ENCODE measurements at places on chromosomes 2 and 18.

GRCh38 chr2:163723881-163724280 lies 11.9 kb downstream of the FIGN start:
- no peak for DNase-seq

GRCh38 chr2:149743842-149744448 lies 156.4 kb upstream of the MMADHC start:
- DNase-seq, result peak; percentile 96

- peak; percentile 90 for DNase-seq
Measured at GRCh38 chr2:195820373-195820772, 163.3 kb downstream of the SLC39A10 start.

DNA sequence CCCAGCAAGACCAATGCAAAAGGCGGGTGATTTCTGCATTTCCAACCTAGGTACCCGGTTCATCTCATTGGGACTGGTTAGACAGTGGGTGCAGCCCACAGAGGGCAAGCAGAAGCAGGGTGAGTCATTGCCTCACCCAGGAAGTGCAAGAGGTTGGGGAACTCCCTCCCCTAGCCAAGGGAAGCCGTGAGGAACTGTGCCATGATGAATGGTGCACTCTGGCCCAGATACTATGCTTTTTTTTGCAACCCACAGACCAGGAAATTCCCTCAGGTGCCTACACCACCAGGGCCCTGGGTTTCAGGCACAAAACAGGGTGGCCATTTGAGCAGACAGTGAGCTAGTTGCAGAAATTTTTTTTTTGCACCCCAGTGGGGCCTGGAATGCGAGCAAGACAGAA lies 662.6 kb upstream of the ACVR2A start:
- DNase-seq, result no peak

- no peak for DNase-seq
Measured at GRCh38 chr2:96414161-96414710, 78.7 kb downstream of the NCAPH start.

DNA sequence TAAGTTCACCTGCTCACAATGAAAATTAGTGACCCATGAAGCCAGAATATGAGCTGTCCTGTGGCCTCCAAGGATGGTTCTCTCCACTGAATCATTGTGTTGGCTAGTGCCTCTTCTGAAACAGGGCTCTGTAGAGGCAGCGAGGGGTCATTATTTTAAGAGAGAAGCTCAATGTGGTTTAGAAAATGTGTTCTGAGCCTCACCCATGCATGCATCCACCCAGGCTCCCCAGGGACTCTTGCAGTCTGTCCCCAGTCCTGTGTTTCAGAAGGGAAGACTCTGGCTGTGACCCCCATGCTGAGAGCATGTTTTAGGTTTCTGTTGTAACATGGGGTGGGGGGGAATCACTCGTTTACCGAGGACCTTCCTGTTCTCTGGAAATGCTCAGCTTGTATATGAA lies 135.2 kb downstream of the RNF144A start:
- no peak for DNase-seq

DNA sequence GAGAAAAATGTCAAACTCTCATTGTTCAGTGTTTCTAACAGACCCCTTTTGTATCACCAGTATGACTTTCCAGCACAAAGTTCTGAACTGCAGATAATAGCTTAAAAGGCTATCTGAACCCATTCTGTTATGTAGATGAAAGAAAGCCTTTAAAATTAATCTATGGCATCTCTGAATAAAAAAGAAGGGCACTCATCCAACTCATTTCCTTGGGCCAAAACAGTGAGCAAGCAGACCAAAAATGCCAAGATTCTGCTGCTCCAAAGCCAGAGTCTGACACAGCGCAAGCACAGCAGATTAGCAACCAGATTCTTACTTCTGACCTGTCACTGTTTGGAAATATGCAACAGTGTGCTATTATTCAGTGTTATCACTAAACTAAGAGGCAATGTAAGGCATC lies 22.6 kb upstream of the ITGA6 start:
- peak; percentile 87 for DNase-seq

DNA sequence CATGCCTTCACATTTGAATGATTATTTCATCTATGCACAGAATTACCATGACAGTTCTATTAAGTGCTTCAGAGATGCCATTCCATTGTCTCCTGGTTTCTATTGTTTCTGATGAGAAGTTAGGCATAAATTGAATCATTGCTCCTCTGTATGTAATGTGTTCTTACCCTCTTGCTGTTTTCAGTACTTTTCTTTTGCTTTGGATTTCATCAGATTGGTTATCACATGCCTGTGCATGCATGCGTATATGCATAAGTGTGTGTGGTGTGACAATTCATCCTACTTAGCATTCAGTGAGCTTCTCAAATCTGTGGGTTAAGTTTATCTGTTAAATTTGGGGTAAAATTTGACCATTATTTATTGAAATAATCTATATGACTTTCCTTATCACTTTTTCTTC lies 263.3 kb upstream of the RND3 start:
- DNase-seq, result peak; percentile 10
